Colonic mucosa (tissue), 4 donors: ENCODE measurements at places on chromosomes 3 and 15.

- H3K27ac ChIP-seq: no peak overlapping the region
- H3K4me1 ChIP-seq: peaks cover 12% of the 10 kb centered on the region
- no peak for DNase-seq
- no peaks in the 10 kb centered on the region for H3K27me3 ChIP-seq
- no peaks in the 10 kb centered on the region for H3K36me3 ChIP-seq
Measured at GRCh38 chr15:98746375-98747155, 98.2 kb downstream of the IGF1R start.

GRCh38 chr3:98613616-98614015, 20.2 kb upstream of the CPOX start:
- H3K27ac ChIP-seq: no peak overlapping the region
- DNase-seq: no peak
- no peaks in the 10 kb centered on the region for H3K27me3 ChIP-seq
- H3K4me3 ChIP-seq: no peak overlapping the region

GRCh38 chr15:76866716-76867321, 38.3 kb downstream of the SCAPER start:
- no peak overlapping the region for H3K27ac ChIP-seq
- H3K36me3 ChIP-seq: no peaks in the 10 kb centered on the region
- no peak for DNase-seq
- no peaks in the 10 kb centered on the region for H3K27me3 ChIP-seq
- H3K4me3 ChIP-seq: no peak overlapping the region
- H3K4me1 ChIP-seq: no peaks in the 10 kb centered on the region

GRCh38 chr3:50817756-50818529, 143.2 kb downstream of the DOCK3 start:
- H3K4me3 ChIP-seq: no peak overlapping the region
- no peaks in the 10 kb centered on the region for H3K27me3 ChIP-seq
- H3K36me3 ChIP-seq: no peaks in the 10 kb centered on the region
- H3K27ac ChIP-seq: no peak overlapping the region
- no peaks in the 10 kb centered on the region for H3K4me1 ChIP-seq

DNA sequence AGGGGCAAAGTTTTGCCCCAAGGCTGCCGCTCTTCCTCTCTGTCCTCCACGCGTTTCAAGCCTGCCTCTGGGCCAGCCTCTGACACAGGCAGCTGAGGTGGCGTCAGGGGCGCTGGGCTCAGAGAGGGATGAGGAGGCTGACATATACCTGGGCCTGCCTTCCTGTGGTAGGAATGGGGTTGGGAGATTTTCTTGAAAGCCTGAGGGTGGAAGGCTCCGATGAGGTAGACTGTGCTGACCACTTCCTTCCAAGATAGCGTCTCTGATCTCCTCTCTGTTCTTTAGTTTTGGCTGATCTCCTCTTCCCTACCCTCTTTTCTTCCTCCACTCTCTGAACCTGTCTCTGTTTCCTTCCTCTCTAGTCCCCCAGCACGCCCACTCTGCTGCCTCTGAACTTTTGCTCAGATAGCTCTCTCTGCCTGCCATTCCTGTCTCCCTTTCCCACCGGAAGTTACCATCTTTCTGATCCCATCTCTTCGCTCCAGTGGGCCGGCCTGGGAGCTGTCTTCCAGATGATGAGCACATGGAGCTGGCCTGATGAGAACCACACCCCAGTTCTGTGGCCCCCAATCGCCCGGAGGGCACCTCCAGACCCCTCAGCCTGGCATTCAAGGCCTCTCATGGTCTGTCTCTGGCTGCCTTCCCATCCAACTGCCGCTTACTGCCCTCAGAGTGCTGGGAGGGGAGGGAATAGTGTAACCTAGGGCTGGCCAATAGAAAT, 32.5 kb upstream of the LCTL start:
- H3K27ac ChIP-seq: no peak overlapping the region
- no peaks in the 10 kb centered on the region for H3K27me3 ChIP-seq
- no peaks in the 10 kb centered on the region for H3K4me1 ChIP-seq
- DNase-seq: no peak
- H3K36me3 ChIP-seq: no peaks in the 10 kb centered on the region
- H3K4me3 ChIP-seq: no peak overlapping the region
